NCI-H524 treated with DMSO at 0.1 percent for 48 hours (cell line): ENCODE measurements at places on chromosomes 3 and 15.

DNA sequence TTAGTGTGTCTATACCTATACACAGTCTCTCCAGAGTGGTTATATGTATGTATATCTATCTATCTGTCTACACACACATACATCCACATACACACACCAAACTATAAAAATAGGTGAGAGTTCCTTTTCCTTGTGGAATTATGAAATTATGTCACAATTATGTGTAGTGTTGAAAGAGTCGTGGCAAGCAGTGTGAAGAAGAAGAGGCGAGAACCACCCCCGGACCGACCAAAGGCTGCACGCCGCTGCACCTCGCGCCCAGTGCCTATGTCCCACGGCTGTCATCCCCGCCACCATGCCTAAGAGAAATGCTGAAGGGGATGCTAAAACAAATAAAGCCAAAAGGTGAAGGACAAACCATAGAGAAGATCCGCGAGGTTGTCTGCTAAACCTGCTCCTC is 95.0 kb upstream of the RAP2B start:
- no peak for DNase-seq

DNA sequence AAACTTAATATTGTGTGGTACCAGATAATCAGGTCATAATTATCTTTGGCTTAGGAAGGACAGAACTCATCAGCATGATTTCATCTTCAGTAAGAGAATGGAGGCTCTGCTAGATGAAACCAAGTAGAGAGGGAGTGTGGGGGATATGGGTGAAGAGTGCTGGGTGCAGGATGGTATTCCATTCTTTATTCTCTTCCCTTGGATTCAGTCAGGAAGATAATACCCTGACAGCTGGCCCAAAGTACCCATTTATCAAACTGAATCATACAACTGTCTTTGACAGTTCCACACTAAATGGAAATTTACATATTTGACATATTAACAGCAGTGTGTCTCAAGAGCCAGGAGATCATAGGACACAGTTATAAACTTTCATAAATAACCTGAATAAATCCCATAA is 44.7 kb downstream of the GOLIM4 start:
- DNase-seq: peak; percentile 69

GRCh38 chr15:74873756-74874424 is 725 bp upstream of the SCAMP2 start:
- DNase-seq: no peak

GRCh38 chr15:29135702-29136646 is 133.6 kb downstream of the NSMCE3 start:
- DNase-seq: no peak

- DNase-seq: no peak
These were observed 80.6 kb downstream of the PLD1 start for GRCh38 chr3:171729452-171730334.

- no peak for DNase-seq
These were observed 209.2 kb upstream of the NR2F2 start for GRCh38 chr15:96121086-96121920.

DNA sequence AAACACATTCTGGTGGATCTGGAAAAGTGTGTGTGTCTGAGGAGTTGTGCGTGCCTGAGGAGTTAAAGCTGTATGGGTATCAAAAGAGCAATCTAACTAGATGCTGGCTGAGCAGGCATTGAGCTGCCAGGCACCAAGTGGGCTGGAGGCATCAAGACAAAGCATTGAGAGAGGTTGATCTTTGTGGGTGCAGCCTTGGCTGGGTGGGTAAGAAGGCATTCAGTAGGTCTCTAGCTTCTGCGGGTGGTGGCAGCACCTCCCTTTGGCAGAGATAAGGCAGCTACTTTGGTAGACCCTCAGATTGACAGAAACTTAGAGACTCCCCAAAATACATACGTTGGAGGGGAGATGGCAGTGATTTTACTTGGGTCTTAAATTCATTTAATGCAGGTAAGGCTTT is 15.8 kb upstream of the TMEM212 start:
- DNase-seq: no peak

GRCh38 chr3:126026761-126027160 is 57.2 kb downstream of the SLC41A3 start:
- no peak for DNase-seq

DNA sequence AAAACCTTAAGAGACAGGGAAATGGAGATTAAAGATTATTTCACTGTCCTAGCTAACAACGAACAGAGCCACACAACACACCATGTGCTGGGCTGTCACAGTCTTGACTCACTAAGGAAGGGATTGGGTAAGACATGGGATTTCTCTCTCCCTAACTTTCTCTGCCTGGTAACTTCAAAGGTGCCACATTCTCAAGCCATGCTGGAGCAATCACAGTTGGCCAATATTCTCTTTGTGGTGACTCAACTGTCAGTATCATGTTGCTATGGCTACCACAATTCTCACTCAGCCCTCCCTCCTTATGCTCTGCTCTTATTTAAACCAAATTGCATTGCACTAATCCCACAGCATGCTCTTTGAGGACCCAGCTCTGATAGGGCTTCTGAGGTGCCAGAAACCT is 74.0 kb downstream of the OXNAD1 start:
- DNase-seq: peak; percentile 51

- no peak for DNase-seq
These were observed 297.3 kb upstream of the LMCD1 start for GRCh38 chr3:8204331-8204730.

DNA sequence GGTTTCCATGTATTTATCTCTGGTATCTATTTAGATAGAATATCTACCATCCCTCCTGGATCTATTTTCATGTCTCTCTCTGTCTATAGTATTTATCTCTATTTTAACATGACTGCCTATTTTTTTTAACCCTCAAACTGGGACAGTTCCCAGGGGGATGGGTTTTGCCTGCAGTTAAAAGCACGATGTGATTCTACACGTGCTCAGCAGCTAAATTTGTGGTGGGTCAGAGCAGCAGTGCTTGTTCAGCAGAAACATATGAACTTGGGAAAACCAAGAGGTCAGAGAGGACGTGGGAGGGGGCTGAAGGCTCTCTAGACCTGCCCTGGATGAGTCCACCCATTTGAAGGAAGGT is 189.2 kb downstream of the NTRK3 start:
- DNase-seq: no peak

DNA sequence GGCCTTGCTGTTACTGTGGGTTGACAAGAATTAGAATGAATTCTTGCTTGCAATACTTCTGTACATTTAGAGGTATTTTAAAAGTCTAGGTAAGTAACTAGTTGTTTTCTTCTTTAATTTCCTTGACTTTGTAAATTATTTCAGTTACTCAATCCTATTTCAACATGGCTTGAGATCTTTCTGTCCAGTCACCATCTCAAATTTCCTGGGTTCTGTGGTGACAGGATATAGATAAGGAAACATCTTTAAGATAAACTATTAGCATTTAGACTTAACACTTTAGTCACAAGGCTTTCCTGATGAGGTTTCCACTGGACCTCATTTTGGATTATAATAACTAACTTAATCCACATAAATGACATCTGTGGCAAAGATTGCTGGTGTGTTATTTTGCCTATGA is 195.9 kb upstream of the DPH6 start:
- no peak for DNase-seq

- no peak for DNase-seq
These were observed 28.4 kb upstream of the CNTN3 start for GRCh38 chr3:74642876-74643275.

- no peak for DNase-seq
These were observed 2.9 kb downstream of the UCN2 start for GRCh38 chr3:48560648-48561018.

DNA sequence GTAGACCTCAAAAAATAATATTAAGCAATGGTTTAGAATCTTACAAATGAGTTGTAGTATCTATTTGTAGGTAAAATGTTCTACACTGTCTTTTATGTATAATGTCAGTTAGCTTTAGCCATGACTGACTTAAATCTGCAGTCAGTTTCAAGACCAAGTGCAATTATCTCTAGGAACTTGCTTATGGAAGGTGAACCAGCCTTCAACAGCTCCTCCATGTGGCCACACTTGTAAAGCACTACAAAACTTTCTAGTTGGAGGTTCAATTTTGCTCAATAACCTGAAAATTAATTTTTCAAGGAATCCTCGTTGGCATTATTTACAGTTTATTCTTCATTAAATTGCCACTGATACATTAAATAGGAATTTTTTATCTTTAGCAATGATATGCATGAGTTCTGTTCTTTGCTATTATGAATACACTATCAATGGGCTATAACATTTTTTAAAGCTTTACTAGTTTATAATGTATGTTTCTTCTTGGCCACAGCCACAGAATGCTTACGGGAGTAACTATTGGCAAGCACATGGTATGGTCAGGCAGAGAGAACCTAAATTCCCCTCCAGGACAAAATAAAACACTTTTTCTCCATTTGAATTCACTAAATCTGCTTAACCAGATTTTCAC is 315.3 kb upstream of the UBE2E2 start:
- no peak for DNase-seq
